Type B pancreatic cell (in vitro differentiated cells): ENCODE measurements at places on chromosomes 16 and 17.

- no peak for DNase-seq
Observed at GRCh38 chr16:626787-627453, 3.9 kb upstream of the WFIKKN1 start.

- no peak for DNase-seq
Observed at GRCh38 chr16:97822-98221, 19.8 kb downstream of the MPG start.

- no peak for DNase-seq
Observed at GRCh38 chr17:8337802-8338752, 1.6 kb upstream of the ODF4 start.

GRCh38 chr17:21239680-21240368 is 13.4 kb downstream of the NATD1 start:
- DNase-seq = no peak

GRCh38 chr16:78195797-78196196 is 96.3 kb downstream of the WWOX start:
- DNase-seq = no peak

DNA sequence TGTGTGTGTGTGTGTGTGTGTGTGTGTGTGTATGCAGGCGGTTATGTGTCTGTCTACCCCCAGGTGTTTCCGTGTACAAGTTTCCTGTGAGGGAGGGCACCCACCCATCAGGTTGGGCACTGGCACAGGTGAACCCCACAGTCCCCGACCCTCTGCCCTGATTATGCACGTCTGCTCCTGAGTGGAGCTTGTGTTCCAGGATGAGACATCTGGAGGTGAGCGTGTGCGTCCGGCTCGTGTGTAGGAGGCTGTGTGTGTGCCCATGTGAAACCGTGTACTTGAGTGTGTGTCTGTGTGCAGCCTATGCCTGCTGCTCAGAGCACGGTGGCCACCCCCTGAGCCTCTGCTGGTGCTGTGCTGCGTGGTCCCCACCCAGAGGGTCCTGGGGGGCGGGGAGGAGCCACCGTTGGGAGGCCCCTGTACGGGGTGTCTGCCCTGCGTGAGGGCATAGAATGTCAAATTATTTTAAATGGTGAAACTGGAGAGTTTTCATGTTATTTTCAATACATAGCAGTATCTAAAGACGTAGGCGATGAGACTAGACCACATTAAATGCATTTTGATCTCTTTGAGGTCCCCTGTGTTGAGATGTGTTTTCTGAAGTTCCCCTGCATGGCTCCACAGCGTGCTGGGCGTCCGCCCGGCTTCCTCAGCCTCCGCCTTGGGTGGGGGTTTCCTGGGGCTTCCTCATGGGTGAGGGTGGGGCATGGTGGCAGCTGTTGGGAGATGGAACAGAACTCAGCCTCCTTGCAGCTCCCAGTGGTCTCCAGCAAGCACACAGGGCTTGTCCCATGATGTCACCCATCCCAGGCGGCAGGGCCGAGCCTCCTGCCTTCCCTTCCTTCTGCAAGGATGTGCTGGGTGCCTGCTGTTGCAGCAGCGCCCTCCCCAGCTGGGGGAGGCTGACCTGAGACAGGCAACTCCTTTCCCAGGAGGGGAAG is 43.4 kb downstream of the KCNJ12 start:
- DNase-seq = no peak

GRCh38 chr17:12815642-12816141 is 26.4 kb downstream of the ARHGAP44 start:
- DNase-seq = no peak

- DNase-seq = no peak
Observed at GRCh38 chr17:39138431-39139160, 12.8 kb downstream of the PLXDC1 start.

GRCh38 chr17:40559954-40560591 is 5.2 kb downstream of the CCR7 start:
- DNase-seq = peak; percentile 92

DNA sequence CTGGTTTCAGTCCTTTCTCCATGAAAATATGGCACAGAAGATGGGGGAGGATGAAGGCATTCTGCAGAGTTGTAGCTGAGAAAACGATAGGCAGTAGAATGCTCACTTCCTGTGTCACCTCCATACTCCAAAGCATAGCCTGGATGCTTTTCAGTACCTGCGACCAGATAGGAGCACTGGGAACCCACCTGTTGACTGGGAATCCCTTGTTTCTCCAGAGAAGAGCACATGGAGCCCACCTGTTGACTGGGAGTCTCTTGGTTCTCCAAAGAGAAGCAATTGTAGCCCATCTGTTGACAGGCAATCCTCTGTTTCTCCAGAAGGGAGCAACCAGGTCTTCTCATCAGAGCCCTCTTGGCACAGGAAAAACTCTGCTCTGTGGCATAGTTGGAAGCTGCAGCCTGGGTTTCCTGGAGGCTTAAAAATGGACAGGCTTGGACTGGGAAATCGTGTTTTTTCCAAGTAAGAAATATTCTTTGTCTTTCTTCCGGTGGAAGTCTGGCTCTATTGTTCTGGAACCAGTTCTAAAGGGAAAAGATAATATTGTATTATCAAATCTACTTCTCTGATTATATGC is 13.2 kb downstream of the TERF2IP start:
- no peak for DNase-seq

DNA sequence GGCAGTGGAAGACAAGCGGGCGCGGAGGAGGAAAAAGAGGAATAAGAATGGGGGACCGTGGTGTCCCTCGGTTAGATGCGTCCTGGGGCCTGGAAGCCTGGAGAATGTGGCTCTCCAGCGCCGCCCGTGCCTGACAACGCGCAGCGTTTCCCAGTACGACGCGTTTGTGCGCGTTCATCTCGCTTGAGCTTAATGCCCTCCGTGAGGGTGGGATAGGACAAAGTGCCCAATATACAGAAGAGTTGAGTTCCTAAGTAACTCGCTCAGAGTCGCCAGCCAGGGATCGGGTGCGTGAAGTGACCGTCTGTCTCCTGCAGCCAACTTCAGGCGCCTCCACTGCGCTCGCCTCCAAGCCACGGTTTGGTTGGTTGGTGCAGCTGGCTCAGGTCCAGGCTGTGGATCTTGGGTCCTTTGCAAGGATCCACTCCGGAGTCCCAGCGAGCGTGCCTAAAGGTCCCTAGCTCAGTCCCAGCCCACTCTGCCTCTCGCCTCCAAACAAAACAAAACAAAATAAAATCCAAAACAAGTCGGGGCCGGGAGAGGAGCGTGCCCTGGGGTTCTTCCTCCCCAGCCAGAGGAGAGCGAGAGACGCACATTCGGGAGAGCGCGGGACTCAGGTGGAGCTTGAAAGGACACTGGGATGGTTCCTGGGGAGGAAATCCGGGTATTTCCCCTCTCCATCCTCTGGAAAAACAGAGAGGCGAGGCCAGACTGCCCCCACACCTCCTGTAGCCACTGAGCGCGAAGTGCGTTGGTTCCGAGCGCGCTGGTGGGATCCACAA is 974 bp downstream of the GALR2 start:
- no peak for DNase-seq

GRCh38 chr17:34665150-34665806 is 85.9 kb downstream of the TMEM132E start:
- DNase-seq = no peak

DNA sequence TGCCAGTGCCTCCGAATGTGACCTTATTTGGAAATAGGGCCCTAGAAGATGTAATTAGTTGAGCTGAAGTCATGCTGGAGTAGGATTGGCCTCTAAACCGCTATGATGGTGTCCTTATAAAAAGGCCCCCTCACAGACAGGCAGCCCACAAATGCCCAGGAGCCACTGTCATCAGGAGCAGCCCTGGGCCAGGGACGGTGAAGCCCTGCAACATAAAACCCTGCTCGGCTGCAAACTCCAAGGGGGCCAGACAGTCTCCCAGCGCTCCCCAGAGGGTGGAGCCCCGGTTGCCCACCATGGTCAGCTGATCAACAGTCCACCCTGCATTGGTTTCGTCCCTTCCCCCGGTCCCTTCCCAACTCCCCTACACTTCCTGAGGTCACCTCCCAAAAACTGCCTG is 351.7 kb downstream of the FOXL1 start:
- DNase-seq = no peak

GRCh38 chr16:10988879-10989278 is 44.5 kb downstream of the CLEC16A start:
- no peak for DNase-seq

GRCh38 chr17:80613732-80614071 is 69.1 kb downstream of the RPTOR start:
- DNase-seq = no peak

GRCh38 chr17:4600563-4600962 is 16.2 kb downstream of the SMTNL2 start:
- no peak for DNase-seq

DNA sequence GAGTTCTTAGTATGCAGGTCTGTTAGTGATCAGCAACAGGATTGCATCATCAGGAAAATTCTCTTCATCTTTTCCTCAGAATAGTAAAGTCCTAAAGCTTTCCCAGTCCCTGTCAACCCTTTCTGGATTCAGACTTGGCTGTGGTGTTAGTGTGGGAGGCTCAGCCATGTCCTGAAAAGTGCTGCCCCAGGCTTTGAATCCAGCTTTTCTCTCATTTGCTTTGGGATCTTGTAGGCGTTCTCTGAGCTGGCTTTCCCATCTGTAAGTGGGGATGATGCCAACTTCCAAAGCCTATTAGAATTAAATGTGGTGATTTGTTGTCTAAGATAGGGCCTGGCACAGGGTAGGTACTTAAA is 3.0 kb downstream of the ALKBH5 start:
- no peak for DNase-seq

- DNase-seq = no peak
Observed at GRCh38 chr17:6374761-6375312, 60.1 kb downstream of the AIPL1 start.

DNA sequence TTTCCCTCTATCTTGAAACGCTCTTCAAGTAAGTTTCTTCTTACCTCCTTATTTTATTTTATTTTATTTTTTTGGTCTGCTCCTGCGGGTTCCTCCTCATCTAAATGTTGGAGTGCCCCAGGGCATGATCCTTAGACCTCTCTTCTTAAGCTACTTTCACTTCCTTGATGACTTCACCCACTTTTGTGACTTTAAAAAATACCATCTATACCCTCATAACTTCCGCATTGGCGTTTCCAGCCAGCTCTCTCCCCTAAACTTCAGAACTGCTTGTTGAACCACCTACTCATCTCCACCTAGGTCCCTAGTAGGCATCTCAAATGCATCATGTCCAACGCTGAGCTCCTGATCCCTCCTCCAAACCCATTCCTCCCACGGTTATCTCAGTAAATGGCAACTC is 51.4 kb upstream of the NFAT5 start:
- DNase-seq = no peak

GRCh38 chr17:31078290-31078689 is 16.5 kb upstream of the NF1 start:
- DNase-seq = no peak

GRCh38 chr16:1293921-1294656 is 15.3 kb upstream of the UBE2I start:
- DNase-seq = no peak

DNA sequence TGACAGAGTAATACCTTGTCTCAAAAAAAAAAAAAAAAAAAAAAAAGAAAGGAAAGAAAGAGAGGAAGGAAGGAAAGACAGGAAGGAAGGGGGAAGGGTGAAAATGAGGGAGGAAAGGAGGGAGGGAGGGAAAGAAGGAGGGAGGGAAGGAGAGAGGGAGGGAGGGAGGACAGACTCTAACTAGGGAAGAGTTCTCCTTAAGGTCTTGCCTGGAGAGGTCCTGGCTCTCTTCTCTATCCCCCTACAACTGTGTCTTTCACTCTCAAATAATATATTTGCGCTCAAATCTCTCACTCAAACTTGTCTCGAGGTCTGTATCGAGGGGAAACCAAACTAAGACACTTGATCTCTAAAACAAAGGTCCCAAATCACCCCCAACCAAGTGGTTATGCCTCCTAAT is 35.6 kb downstream of the WDR59 start:
- DNase-seq = no peak

GRCh38 chr17:4313221-4314114 is 49.7 kb upstream of the ANKFY1 start:
- no peak for DNase-seq

GRCh38 chr17:81152288-81152828 is 12.9 kb upstream of the PVALEF start:
- DNase-seq = no peak

- DNase-seq = no peak
Observed at GRCh38 chr16:79298894-79299799, 301.4 kb downstream of the MAF start.

- DNase-seq = no peak
Observed at GRCh38 chr16:78903237-78903636, 697.3 kb downstream of the MAF start.

GRCh38 chr16:71676236-71676635 is 48.3 kb downstream of the PHLPP2 start:
- no peak for DNase-seq

DNA sequence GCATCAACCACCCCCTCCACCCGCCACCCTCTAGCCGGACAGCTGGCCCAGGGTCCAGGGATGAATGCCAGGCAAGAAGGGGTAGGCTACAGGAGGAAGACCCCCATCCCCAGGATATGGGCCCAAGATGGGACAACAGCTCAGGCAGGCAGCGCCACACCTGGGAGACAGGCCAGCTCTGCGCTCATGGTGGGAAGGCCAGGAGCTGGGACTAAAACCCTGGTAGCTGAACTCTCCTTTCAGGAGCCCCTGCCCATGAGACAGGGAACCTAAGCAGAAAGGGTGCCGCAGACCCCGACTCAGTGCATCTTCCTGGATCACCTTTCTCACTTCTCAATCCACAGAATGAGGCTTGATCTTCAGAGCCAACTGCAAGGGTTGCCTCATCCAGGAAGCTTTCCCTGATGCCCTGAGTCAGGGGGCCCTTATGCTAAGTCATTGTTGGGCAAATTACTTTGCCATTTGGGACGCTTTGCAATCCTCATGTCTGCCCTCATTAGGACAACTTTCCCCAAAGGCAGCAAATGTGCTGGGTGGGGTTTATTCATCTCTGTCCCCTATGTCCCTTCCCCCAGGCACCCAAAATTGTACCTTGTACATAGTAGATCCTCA is 9.0 kb downstream of the ZDHHC1 start:
- DNase-seq = no peak

GRCh38 chr17:68570526-68570925 is 30.6 kb downstream of the FAM20A start:
- DNase-seq = no peak

GRCh38 chr17:42518755-42519545 is 17.1 kb upstream of the NAGLU start:
- no peak for DNase-seq

- no peak for DNase-seq
Observed at GRCh38 chr16:30526137-30526822, at the start of gene ZNF768. Gene ZNF768 (minus strand): TSS chr16:30526566. CDS start chr16:30526413, 153 bp downstream.

- DNase-seq = no peak
Observed at GRCh38 chr16:82311528-82311927, 141.5 kb upstream of the MPHOSPH6 start.

DNA sequence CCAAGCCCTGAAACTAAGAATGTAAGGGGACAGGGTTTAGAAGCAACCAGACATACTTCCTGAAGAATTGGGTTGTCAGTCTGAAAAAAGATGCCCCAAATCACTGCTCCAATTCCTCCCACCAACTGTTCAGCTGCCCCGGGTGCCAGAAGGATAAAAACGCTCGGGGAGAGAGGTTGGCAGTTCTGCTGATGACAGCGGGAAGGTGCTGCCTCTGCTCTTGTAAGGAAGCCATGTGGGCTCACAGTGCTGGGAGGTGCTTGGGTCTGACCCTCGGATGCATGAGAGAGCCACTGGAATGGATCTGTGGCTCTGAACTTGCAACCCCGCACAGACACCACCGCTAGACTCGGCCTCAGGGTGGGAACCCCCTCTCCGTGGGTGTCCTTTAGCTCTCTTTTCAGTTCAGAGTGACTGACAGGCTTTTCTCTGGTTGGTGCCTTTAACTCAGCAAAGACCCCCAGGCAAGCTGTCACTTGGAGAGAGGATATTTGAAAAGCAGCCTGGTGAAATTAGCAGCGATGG is 364.8 kb upstream of the RBFOX1 start:
- no peak for DNase-seq
